Fibroblast of pulmonary artery (primary cell): ENCODE measurements at places on chromosomes 4 and X.

- DNase-seq = no peak
Observed at GRCh38 chr4:6049985-6050384, 31.8 kb upstream of the C4orf50 start.

GRCh38 chrX:100207331-100208024, 202.6 kb downstream of the PCDH19 start:
- DNase-seq = no peak

GRCh38 chr4:48899432-48899749, 7.2 kb downstream of the OCIAD2 start:
- no peak for DNase-seq

DNA sequence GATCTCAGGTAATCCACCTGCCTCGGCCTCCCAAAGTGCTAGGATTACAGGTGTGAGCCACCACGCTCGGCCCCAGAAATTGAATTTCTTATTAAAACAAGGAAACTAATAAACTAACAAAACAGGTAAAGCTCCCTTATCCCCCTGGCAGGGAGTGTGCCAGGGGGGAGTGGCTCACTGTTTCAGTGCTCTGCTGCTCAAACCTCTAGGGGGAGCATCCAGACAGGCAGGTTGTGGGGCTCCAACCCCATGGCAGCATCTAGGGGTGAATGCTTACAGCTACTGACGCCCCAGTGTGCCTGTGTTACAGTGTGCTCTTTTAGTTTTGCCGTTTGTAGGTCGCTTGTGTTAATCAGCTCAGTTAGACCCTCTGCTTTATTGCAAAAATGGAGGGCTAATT, 605.0 kb downstream of the GABRG1 start:
- DNase-seq = no peak

DNA sequence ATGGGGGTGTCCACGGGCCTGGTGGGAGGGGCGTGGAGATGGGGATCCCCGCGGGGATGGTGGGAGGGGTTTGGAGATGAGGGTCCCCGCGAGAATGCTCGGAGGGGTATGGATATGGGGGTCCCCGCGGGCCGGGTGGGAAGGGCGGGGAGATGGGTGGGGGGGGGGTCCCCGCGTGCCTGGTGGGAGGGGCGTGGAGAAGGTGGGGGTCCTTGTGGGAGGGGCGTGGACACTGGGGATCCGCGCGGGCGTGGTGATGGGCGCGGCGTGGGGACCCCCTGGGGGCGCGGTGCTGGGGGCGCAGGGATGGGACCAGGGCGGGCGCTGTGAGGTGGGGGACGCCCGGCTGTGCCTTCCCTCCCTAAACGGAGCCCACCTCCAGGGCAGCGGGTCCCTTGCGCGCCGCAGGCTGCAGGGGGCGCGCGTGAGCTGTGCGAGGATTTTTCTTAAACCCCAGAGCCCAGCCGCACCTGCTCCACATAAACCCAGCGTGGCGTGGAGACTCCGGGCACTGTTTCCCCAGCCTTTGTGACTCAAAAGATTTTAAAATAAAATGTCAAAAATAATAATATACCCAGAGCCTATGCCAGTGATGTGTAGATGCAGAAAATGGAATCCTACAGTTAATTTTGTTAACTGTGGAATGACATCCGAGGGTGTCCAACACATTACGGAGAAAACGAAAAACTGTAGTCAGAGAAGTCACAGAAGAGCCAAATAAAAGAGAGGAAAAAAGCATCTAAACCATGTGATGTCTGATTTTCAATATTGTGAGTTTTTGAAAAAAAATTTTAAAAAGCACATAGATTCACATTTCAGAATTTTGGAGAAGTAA, 1.5 kb upstream of the ASMTL start:
- DNase-seq = peak; percentile 85

GRCh38 chrX:143536176-143536575, 18.9 kb upstream of the SPANXN3 start:
- DNase-seq = no peak

- DNase-seq = no peak
Observed at GRCh38 chr4:40718586-40718985, 31.2 kb upstream of the NSUN7 start.

- no peak for DNase-seq
Observed at GRCh38 chr4:111871802-111872201, 273.5 kb upstream of the FAM241A start.

GRCh38 chrX:94256396-94256795, 582.4 kb downstream of the FAM133A start:
- DNase-seq = no peak

DNA sequence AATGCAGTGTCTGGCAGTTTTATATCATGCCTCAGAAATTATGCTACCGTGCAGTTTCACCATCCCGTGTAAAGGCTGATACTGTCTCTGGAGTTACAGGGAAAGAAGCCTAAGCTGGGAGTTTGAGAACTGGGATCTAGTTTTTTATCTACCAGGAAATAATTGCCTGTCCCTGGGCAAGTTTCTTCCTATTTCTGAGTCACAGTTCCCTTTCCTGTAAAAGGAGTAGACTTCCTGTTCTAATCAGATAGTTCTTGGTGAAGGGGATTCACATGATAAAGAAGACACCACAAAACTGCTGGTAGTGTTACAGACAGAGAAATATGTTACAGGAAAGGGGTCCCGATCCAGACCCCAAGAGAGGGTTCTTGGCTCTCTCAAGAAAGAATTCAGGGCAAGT, 17.1 kb downstream of the HERC3 start:
- peak; percentile 31 for DNase-seq
